ENCODE measurements at places on chromosomes 2 and 18.

DNA sequence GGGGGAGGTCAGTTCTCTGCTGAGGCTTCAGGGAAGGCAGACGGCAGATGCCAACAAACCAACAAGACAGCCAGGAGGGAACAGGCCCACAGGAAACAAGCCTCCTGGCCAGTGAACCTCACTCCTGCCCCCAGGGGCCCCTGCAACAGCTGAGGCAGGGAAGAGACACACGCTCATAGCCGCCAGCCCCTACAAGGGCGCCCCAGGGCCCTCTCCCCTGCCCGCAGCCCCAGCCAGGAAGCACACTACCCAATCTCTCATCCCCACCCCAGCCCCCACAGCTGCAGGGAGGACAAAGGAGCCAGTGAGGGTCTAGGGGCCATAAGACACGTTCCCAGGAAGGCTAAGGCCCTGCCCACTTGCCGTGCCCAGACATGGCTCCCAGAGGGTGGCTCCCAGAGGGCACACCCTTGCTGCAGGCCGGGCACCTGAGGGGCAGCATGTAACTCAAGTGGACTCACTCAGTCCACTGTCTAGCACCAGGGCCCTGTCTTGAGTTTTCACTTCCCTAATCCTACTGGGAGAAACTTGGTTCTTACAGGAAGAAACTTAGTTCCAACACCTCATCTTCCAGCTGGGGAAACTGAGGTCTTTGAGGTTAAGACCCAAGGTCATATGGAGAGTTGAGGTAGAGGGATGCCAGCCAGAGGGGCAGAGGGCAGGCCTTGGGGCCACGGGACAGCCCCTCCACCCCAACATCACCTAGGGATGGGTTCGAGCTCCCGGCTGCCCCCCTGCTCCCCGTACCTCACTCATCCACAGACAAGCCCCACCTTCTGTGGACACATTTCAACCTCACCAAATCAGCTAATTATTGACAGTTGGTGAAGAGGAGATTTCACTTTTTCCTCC lies 37.3 kb downstream of the EMX1 start:
- DNase-seq: no peak

DNA sequence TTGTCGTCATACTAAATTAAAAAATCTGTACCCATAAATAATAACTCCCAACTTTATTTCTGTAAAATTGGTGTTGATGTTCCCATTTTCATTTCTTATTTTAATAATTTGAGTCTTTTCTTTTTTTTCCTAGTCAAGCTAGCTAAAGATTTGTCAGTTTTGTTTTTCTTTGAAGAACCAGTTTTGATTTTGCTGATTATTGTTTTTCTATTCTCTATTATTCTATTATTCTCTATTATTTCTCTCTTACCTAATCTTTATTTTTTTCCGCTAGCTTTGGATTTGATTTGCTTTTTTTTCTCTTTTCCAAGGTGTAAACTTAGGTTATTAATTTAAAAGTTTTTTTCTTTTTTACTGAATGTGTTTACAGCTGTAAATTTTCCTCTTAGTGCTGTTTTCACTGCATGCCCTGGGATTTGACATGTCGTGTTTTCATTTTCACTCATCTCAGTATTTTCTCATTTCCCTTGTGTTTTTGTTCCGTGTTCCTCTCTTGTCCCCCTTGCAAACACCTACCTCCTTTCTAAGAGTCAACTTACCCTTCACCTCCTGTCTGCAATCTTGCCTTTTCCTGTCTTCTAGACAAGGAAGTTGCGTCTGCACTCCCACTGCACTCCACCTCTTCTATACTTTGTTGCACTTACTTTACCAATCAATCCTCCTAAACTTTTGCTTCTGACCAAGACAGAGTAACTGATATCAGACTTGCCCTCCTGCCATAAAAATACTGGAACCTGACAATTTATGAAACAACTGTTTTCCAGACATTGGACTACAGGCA lies 18.8 kb downstream of the PSMG2 start:
- no peak for DNase-seq

- no peak for DNase-seq
Measured at GRCh38 chr2:11009891-11010290, 98.2 kb downstream of the KCNF1 start.

- no peak for DNase-seq
Measured at GRCh38 chr18:77906103-77906892, 656.6 kb downstream of the GALR1 start.

GRCh38 chr18:44884431-44884830 lies 203.7 kb downstream of the SETBP1 start:
- DNase-seq: no peak

DNA sequence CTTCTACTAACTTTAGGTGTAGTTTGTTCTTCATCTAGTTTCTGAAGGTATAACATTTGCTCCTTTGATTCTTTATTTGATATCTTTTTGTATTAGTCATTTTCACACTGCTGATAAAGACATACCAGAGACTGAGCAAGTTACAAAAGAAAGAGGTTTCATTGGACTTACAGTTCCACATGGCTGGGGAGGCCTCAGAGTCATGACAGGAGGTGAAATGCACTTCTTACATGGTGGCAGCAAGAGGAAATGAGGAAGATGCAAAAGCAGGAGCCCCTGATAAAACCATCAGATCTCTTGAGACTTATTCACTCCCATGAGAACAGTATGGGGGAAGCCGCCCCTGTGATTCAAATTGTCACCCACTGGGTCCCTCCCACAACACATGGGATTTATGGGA lies 544.4 kb upstream of the DSEL start:
- DNase-seq: no peak

- DNase-seq: no peak
Measured at GRCh38 chr2:23803264-23803964, 123.5 kb downstream of the ATAD2B start.

DNA sequence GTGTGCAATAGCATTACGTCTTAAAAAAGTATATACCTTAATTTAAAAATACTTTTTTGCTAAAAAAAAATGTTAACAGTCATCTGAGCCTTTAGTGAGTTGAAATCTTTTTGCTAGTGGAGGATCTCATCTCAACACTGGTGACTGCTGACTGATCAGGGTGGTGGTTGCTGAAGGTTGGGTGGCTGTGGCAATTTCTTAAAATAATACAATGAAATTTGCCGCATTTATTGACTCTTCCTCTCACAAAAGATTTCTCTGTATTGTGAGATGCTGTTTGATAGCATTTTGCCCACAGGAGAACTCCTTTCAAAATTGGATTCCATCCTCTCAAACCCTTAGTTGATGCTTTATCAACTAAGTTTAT lies 46.1 kb upstream of the ANXA4 start:
- no peak for DNase-seq

GRCh38 chr2:64537991-64538390 lies 13.9 kb downstream of the AFTPH start:
- no peak for DNase-seq

DNA sequence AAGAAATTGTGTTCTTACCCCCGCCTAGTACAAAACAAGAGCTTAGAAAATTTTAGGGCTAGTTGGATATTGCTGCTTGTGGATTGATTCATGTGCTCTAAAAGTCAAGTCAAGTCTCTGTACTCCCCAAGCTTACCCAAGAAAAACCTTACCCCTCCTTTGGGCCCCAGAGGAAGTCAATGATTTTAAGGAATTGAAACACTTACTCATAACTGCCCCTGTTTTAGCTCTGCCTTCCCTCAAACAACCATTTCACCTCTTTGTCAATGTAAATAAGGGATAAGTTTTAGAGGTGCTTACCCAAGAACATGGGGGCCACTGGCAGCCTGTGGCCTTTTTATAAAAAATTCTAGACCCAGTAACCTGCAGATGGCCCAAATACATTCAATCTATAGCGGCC lies 136.6 kb upstream of the RMP24 start:
- DNase-seq: no peak

DNA sequence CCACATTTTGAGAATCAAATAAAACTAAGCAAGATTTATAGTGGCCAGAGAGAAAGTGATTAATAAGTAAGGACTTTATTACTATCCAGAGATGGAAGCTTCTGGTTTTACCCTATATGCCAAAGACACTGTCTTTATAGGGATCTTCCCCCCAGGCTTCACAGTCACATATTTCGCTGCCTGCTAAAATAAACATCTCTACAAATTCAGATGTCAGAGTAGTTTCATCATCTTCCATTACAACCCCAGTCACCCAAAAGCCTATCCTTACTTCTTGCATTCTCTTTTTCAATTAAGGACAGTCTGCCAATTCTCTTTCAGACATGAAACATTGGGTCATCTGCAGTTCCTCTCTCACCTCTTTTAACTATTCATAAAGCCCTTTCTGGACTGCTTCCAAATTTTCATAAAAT lies 28.3 kb downstream of the CREB1 start:
- no peak for DNase-seq

- DNase-seq: no peak
Measured at GRCh38 chr2:64768491-64769005, 114.8 kb upstream of the SERTAD2 start.

DNA sequence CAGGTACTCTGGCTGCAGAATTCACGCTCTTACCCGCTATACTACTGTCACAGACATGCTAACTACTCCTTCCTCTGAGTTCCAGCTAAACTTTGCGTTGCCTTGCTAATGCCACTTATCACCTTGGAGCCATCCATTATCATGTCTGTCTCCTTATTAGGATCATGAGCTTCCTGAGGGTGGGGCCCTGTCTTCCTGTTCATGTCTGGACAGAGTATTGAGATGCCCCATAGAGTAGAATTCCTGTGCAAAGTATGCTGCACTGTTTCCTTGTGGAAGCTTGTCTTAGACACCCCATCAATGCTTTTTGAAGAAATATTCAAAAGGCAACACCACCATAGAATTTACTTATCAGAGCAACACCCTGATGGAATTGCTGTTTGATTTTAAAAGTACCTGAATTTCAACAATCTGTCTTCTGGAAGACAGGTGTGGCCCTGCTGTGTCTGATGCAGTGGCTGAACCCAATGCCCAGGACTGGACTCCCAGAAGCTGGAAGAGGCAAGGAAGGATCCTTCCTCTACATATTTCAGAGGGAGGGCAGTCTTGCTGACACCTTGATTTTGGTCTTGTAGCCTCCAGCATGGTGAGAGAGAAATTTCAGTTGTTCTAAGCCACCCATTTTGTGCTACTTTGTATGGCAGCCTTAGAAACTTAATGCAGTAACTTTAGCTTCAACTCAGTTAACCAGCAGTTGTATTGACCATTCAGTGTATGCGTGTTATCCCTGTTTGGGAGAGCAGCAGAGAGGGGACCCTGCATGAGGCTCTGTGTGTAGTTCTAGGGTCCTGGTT lies 5.6 kb downstream of the LAMA3 start:
- no peak for DNase-seq

DNA sequence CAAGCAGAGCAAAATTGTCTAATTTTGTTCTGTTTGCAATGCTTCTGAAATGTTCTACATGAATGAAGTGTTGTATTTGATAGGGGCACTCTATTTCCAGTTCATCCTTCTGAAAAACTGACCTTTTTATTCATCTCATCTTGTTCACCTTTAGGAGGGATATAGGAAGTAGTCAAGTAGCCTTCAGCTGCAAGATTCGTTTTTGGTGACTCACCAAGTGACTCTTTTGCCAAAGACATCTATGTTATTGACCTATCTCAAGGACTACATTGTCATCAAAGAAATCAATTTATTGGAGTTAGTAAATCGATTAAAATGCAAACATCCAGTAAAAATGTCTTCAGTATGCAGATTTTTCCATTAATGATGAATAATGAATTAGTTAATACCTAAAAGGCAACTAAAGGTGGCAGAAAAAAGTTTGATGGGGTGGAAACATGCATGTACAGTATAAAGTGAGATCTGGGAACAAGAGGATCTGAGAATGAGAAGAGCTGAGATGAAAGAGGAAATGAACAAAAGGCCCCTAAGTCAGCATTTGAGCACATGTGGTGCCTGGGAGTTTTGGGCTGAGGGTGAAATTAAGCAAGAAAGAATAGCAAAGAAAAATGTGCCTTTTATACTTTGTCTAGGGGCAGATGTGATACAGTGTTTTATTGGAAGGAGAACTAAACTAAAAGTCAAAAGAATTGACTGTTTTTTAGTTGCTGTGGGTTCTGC lies 255.1 kb upstream of the LINC00305 start:
- no peak for DNase-seq

DNA sequence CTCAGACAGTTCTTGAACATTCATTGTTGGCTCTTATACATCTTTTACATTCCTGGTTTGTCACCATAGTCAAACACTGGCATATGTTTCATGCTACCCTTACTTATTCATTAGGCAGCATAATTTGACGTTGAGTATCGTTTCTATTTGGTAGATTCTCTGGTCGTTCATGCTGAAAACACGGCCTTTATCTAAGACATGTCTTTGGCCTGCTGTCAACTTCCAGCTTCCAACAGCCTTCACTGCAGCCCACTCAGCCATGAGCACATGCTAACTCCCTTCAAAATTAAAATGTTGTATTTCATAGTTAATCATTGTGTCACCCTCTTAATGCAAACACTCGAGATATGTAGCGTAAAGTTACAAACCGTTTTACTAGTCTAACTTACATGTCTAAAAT lies 493.0 kb upstream of the NRP2 start:
- no peak for DNase-seq

- no peak for DNase-seq
Measured at GRCh38 chr2:7379799-7380198, 462.6 kb downstream of the RNF144A start.

GRCh38 chr2:26526589-26526988 lies 48.7 kb upstream of the OTOF start:
- DNase-seq: no peak

GRCh38 chr18:56112013-56112749 lies 524.2 kb upstream of the TCF4 start:
- no peak for DNase-seq

DNA sequence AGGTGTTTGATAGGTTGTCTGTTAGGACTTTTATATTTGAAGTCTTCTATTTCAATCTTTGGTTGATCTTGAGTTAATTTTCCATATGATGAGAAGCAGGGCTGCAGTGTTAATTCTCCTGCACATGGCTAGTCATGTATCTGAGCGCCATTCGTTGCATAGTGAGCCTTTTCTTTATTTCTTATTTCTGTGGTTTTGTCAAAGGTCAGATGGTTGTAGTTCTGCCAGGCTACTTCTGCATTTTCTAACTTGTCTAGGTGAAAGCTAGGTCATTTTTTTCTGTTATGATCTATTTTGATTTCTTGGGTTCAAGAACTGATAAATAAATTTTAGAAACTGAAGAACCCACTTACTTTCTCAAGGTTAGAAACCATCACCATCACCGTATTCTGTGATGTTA lies 56.7 kb downstream of the CCDC74A start:
- DNase-seq: no peak

DNA sequence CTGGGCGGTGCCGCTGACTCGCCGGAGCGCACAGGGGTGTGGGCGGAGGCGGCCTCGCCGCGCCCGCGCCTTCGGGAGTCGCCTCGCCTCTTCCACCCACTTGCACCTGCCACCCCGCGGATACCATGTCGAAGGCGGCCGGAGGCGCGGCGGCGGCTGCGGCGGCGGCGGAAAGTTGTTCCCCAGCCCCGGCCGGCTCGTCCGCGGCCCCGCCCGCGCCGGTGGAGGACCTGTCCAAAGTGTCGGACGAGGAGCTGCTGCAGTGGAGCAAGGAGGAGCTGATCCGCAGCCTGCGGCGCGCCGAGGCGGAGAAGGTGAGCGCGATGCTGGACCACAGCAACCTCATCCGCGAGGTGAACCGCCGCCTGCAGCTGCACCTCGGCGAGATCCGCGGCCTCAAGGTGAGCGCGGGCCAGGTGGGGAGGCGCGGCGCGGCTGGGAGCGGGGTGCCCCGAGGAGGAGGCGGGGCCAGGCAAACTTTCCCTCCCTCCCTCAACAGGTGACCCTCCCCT lies 766 bp downstream of the CCDC85A start:
- peak; percentile 17 for DNase-seq
